ENCODE measurements at places on chromosomes 3 and 15.

DNA sequence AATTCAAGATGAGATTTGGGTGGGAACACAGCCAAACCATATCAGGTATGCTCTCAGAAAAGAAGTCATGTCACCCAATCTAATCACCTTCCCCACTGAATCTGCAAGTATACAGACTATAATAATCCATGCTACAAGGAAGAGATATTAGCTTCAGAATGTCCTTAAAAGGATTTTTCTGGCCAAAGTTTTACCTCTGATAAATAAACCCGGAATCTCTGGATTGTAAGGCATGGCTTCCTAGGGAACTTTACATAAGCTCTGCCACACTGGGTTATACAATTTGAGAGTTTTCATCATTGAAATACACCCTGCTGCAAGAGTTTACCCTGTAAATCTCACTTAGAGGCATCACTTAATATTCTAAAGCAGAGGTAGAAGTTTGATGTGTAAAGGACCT lies 330.5 kb upstream of the KCNMB2 start:
- DNase-seq, result no peak

- DNase-seq, result no peak
Observed at GRCh38 chr3:53074366-53074696, 28.5 kb upstream of the SFMBT1 start.

GRCh38 chr3:22245811-22246583 lies 495.0 kb upstream of the ZNF385D start:
- DNase-seq, result no peak

DNA sequence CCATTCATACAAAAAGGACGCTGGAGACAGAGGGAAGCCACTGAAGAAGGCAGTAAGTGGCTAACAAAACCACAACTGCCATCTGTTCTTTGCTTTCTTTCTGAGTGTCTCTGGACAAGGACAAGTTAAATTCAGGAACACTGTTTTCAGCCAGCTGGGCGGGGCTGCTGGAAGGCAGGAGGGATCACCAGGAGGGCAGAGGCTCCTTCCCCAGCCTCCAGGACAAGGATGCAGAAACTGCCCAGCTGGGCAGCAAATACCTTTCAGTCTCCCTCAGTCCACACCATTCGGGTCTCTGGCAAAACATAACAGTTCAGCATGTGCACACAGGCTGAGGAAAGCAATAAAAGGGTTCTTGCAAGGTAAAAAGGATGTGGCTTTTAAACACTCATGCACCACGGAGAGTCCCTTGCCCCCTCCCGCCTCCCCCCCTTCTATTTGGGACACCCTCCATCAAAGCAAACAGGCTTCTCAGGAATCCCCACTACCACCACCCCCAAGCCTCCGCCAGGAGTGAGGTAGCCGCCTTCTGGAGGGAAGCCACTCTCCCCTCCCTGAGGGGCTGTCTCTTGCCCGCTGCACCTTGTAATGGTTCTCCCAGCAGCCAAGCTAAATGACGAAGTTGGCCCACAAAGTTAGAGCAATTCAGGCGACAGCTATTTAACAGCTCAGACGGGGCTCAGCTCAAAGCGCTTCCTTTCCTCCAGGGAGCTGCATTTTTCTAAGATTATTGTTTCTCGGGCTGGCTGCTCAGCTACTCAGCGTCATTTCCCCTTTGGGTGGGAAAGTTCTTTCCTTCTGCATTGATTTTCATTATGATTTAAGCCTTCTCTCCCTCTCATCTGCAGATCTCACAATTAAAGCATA lies 3.8 kb downstream of the HEG1 start:
- peak; percentile 64 for DNase-seq

GRCh38 chr15:77532067-77532710 lies 100.5 kb downstream of the LINGO1 start:
- no peak for DNase-seq

DNA sequence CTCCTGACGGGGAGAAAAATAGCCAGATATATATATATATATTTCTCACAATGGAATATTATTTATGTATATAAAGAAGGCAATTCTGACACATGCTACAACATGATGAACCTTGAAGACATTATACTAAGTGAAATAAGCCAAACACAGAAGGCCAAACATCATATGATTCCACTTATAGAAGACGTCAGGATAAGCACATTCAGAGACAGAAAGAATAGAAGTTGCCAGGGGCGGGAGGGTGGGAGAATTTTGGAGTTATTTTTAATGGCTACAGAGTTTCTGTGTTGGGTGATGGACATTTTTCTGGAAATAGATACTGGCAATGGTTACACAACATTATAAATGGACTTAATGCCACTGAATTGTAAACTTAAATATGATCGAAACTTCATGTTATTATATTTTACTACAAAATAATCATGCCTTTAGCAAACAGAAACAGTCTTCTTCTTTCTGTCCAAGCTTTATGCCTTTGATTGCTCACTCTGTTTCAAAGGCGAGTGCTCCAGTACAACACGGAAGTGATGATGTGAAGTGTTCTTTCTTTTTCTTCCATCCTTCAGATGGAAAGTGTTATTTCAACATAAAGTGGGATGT lies 514.0 kb downstream of the OCA2 start:
- no peak for DNase-seq

DNA sequence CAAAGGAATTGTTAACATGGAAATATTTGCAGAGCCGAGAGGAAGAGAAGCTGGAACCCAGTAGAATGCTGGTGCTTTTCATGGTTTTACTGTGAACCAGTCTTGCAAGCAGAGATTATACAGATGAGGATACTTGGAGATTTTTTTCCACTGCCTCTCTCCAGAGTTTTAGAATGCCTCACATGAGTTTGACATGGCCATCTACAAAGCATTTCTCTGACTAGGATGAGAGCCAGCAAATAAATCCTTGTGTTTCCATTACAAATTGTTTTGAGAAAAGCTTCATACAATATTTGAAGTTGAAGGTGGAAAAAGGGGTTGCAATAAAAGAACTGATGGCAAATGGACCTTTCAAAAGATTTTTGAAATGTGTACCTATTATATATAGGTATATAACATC lies 45.0 kb upstream of the GAP43 start:
- no peak for DNase-seq

DNA sequence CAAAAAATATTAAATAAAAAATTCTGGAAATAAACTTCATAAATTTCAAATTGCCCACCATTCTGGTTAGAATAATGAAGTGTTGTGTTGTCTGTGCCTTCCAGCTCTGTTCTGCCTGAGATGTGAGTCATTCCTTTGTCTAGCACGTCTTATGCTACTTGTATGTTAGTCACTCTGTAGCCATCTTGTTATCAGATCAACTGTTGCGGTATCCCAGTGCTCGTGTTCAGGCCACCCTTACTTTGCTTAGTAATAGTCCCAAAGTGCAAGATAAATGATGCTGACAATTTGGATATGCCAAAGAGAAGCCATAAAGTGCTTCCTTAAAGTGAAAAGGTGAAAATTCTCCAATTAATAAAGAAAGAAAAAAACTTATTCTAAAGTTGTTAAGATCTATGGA lies 527.5 kb downstream of the NAALADL2 start:
- DNase-seq, result no peak

DNA sequence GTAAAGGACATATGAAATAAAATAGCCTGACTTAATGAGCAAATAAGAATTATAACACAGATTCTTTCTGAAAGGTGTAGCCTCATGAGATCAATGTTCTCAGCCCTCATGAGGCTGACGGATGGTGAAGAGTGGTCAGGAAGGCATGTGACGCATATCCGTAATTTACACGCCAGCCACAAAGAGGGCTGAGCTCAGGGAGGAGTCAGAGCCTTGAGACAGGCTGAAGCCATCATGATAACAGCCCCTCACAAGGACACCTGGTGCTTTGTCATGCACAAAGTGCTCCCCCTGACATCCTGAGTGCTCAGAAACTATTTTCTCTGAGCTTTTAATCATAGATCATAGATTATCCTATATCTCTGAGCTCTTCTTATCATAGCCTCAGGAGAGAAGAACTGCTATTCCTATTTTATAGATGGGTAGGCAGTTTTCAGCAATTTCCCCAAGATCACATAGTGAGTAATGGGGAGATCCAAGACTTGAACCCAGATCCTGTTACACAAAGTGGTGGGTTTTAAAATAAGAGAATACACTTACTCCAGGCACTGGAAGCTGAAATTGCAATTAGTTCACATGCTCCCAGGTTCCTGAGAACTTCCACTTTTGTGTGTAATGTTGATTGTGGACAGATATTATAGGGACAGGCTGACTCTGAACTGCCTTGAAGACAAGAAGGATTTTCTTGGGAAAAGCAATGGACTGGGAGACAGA lies 267.1 kb downstream of the RPLP1 start:
- DNase-seq, result peak; percentile 43

- DNase-seq, result no peak
Observed at GRCh38 chr3:24937228-24937627, 442.6 kb upstream of the THRB start.

DNA sequence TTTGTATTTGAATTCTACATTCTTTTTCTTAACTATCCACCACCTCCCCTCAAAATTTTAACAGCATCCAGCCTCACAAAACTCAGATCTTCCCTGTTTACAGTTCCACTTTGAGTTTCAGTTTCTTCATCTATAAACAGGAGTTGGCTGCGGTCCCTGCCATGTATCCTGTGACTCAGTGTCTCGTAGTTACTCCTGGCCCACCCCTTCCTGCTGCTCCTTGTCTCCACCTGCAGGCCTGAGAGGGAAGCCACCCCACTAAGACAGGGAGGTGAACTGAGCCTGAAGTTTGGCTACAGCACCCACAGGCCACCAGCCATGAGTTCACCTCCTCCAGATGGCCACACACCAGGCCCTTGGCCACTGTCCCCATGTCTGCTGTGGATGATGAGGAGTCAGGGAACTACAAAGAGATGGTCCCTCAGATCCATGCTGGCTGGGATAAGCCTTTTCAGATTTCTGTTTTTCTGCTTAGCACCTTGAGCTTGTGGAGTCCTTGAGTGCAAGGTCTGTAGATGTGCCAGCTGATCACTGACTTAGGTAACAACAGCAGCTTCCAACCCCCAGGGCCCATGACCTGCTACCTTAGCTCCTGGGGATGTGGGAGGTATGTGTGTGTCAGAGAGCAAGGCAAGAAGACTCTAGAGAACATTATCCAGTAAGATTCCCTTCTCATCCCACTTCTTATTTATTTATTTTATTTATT lies 37.5 kb downstream of the CD86 start:
- DNase-seq, result no peak

DNA sequence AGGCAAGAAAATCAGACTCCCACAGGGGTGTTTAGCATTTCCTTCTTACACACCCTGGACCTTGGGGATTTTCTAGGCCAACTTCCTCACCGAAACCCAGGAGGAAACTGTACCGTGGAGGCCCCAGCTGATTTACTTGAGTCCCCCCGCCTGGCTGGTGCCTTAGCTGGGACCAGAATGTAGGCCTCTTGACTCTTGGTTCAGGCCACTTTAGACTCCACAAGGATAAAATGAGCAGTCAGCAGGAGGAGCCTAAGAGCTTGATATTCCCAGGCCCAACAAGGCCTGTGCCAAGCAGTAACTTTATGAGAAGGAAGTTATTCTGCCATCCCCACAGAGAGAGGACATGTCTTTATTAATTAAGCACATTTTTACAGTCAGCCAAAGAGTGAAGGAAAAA lies 4.6 kb upstream of the APBA2 start:
- no peak for DNase-seq

- DNase-seq, result no peak
Observed at GRCh38 chr3:122975163-122975923, 52.2 kb downstream of the SEMA5B start.
